ENCODE measurements at places on chromosomes 2 and 18. TPM values are rescaled to one million over a fixed set of nuclear protein-coding genes. Genes with fewer than 3 reads are reported as not detected.

CGREF1 gene
- 19.2 TPM for total RNA-seq

MRPS9 gene
- 13.0 TPM for total RNA-seq

TLX2 gene
- total RNA-seq = not detected

SMAD4 gene
- 90.4 TPM for total RNA-seq

GRCh38 chr2:65788556-65788955 is 356.2 kb upstream of the SPRED2 start:
- no peak overlapping the region for H3K27ac ChIP-seq
- no peak for DNase-seq
- H3K36me3 ChIP-seq = no peaks in the 10 kb centered on the region
- H3K27me3 ChIP-seq = no peaks in the 10 kb centered on the region
- H3K4me1 ChIP-seq = no peaks in the 10 kb centered on the region
